LHCN-M2 (cell line): ENCODE measurements at places on chromosomes 7 and 10. TPM values are rescaled to one million over a fixed set of nuclear protein-coding genes. Genes with fewer than 3 reads are reported as not detected.

OLAH gene
- 0.69 and 2.6 TPM in 2 replicates for total RNA-seq

CALN1 gene
- total RNA-seq, result not detected in 2 replicates

GNG11 gene
- 90.1 and 92.7 TPM in 2 replicates for total RNA-seq

DNA sequence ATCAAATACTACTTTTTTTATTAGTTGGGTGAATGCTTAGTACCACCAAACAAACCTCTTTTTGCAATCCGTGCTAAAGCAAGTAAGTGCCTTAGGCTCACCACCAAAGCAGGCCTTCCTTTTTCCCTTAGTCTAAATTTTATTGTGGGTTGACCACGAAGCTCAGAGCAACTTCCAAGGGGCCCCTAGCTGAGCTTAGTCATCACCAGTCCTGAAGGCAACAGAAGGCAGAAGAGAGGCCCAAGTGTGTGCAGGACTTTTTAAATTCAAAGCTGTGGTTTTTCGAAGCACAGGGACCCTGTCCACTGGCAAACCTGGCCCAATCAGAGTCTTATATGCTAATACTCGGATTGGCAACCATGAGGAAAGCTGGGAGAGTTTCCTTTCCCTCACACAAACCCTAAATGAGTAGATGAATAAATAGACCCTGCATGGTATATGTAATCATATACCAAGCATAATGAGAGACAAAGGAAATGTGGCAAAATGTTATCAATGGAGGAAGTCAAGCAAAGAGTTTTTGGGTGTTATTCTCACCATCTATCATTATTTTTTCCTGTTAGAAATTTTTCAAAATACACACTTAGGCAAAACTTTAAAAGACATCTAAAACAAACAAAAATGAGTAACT, 453.2 kb upstream of the GALNT17 start:
- DNase-seq, result peak; percentile 43

- DNase-seq, result no peak
These were observed 81.8 kb upstream of the SFMBT2 start for GRCh38 chr10:7492660-7493046.

DNA sequence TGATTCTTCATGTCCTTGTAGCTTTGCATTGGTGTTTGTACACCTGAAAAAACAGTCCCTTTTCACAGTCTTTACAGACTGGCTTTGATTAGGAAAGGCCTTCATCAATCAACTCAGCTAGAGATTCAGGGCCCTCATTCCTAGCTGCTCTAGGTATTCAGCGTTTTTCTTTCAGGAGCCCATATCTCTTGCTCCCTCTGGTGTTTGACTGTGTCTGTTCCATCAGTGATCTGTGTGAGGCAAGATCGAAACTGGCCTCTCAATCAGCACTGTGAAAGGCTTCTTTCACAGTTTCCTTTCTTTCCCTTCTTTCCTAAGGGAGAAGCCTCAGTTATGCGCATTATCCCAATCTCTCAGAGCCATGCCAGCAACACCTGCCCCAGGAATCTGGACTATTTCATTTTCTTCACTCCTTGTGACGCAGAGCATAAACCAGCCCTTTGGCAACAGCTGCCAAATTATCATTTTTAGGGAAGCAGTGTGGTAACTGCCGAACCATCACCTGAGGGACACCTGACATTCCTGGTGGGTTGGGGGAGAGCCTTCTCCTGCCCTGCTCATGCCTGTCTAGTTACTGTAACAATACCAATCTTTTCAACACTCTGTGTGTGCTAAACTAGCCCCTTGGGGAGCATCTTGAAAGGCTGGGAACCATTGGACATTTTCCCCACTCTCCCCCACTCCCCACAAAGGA, 75.7 kb upstream of the CCDC71L start:
- peak; percentile 84 for DNase-seq

DNA sequence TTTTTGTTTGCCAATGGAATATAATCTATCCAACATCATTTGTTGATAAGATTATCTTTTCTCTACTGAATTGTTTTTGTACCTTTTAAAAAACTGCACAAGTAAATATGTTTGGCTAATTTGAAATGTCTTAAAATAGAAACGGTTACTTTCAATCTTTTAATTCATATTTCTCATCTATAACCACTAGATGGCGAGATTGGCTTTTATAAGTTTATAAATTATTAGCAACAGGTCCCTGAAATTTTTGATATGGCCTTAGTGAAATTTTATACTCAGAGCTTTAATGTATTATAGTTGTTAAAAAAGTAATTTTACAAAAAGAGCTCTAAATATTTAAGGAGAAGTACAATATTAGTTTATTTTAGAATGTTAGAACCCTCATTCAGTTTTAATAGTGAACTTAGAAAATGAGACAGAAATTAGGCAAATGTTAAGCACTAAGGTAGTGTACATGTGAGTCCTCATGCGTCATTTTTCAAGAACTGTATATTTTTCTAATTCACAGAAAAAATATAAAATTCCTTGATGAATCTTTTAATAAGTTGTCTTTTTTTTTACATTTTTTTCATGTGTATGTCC, 592.5 kb downstream of the ARL4A start:
- peak; percentile 49 for DNase-seq

GRCh38 chr10:32093650-32094049, 37.4 kb upstream of the KIF5B start:
- no peak for DNase-seq

DNA sequence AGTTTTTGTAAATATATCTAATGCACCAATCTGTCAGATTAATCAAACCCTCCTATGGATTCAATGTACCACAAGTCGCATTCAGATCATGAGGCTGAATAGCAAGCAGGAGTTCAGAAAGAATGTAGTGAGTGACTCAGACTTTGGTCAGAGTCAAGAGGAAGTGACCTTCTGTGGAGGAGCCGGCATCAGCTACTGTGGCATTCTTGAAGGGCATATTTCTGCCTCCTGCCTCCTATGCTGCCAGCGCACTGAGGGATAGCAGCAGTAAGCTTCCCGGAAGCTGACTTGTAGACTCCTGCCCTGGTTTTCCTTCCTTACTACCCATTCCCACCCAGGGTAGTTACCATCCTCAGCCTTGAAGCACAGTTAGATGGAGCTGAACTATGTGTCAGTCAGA, 867.5 kb downstream of the NRG3 start:
- no peak for DNase-seq

- peak; percentile 24 for DNase-seq
These were observed 101.0 kb upstream of the KCNMA1 start for GRCh38 chr10:77738496-77739158.
